ENCODE measurements at places on chromosomes 2 and 18. TPM values are rescaled to one million over a fixed set of nuclear protein-coding genes. Genes with fewer than 3 reads are reported as not detected.

The XPO1 gene
- total RNA-seq: 465 TPM

The CAPN14 gene
- 0.49 TPM for total RNA-seq

The C2orf81 gene
- total RNA-seq: 0.30 TPM

The PELI1 gene
- 53.9 TPM for total RNA-seq

The CHPF gene
- total RNA-seq: 35.9 TPM

The STARD6 gene
- not detected for total RNA-seq

The HOXD13 gene
- total RNA-seq: not detected

The NEU4 gene
- 0.30 TPM for total RNA-seq

The ANKRD30BL gene
- total RNA-seq: 1.4 TPM

The FAHD2A gene
- 14.1 TPM for total RNA-seq

The OR6B2 gene
- total RNA-seq: not detected

The RNF152 gene
- total RNA-seq: 60.2 TPM

The FRZB gene
- total RNA-seq: 8.1 TPM

The MC2R gene
- not detected for total RNA-seq

The CDH19 gene
- total RNA-seq: 4.5 TPM
